Renal cortex interstitium (tissue), 15 donors: ENCODE measurements at places on chromosomes 2 and 18. TPM values are rescaled to one million over a fixed set of nuclear protein-coding genes. Genes with fewer than 3 reads are reported as not detected.

DNA sequence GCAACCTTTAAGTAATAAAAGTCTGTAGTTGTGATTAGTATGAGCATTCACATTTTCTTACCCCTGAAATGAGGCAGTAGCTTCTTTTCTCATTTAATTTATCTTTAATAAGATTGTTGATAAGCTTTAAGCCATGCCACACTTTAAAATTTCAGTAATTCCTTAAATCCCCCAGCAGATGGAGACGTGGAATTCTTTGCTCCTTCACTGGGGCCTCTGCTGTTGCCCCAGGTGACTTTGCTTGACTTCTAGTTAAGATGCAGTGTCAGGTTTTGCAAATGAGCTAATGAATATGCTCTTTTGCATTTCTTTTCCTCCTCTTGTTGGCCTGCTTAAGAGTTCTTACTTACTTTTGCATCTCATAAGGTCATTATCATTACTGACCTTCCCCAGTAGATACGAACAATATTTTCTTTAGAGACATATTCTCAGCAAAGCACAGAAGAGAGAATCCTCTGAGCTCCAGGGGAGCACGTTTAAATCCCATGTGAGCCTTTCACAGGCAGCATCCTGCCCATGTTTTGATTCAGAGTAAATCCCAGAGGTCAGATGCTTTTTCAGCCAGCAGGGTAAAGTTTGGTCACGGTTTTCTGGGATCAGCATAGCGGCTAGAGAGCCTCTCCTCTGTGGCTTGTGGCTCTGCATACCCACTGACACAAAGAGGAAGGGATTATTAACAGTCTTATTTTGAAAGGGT lies 222.9 kb downstream of the PTPRM start:
- no peak for DNase-seq

DNA sequence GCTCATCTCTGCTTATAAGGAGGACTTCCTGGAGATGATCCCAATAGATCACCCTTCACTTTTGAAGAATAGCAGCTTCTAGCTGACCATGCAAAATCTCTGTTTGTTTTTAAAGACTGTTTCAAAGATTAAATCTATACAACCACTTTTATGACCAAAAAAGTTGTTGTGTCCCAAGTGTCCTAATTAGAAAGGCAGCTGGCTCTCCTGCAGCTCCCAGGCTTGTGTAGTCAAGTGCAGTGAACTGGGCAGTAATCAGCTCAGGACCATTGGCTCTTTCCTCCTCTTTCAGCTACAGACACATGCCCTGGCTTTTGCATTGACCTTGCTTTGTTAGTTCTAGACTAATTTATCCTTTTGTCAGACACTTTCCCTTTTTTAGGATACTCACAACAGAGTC lies 10.4 kb downstream of the ST8SIA3 start:
- DNase-seq: no peak

- no peak for DNase-seq
Observed at GRCh38 chr2:120230515-120231471, 7.6 kb upstream of the TMEM185B start.

GRCh38 chr2:42954227-42954962 lies 162.0 kb upstream of the HAAO start:
- DNase-seq: no peak

- DNase-seq: no peak
Observed at GRCh38 chr2:70425682-70426301, 123.9 kb upstream of the FAM136A start.

GRCh38 chr2:207813221-207813916 lies 43.7 kb upstream of the FZD5 start:
- no peak for DNase-seq

DNA sequence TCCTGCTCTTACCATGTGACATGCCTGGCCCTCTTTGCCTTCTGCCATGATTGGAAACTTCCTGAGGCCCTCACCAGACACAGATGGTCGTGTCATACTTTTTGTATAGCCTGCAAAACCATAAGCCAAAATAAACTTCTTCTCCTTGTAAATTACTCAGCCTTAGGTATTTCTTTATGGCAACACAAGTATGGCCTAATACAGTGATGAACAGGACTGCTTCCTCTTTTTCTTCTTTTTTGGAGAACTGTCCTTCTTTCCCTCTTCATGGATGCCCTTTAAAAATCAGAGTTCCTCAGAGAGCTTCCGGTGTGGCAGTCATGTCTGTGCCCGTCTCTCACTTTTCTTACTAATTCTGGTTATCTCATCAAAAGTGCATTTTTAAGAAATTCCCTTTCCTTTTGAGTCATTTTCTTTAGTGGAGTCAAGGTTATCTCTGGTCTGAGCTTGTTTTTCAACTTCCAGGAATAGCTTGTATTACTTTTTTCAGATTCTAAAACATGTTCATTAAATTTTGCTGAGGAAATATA lies 9.2 kb upstream of the IL1A start:
- no peak for DNase-seq

ITGA4 gene
- 36.9 TPM for polyA plus RNA-seq

GRCh38 chr2:46277431-46278190 lies 19.6 kb upstream of the EPAS1 start:
- no peak for DNase-seq
